ENCODE measurements at places on chromosomes 4 and X.
A peak's percentile ranks its signal among the peaks of the same experiment; 100 is the strongest.

GRCh38 chrX:109826954-109827708 is 94.1 kb upstream of the ACSL4 start:
- DNase-seq = no peak

DNA sequence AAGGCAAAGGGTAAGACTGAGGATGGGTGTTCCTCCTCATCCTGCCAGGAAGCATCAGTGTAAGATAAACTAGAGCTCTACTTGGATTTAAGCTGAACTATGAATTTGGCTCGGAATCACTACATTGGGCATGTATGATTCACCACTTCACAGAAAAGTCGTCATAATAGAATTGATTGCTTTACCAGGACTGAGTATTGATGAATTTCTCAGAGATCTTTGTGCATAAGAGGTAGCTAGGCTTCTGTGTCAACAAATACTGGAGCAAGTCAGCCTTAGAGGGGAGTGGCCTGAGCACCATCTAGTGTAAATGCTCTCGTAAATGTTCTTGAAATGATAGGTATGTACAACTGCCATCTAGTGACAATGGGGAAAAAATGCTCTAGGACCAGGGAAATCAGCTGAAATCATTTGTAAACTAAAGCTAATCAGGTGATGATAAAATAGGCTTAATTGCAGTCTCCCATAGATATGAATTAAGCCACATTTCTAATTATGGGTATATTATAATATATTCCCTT is 309.5 kb upstream of the FMR1 start:
- no peak for DNase-seq

GRCh38 chr4:137768196-137768595 is 235.9 kb upstream of the PCDH18 start:
- no peak for DNase-seq

- no peak for DNase-seq
These were observed 3.4 kb downstream of the GRID2 start for GRCh38 chr4:92307181-92307580.

GRCh38 chr4:36919721-36920120 is 324.8 kb upstream of the NWD2 start:
- DNase-seq = no peak

DNA sequence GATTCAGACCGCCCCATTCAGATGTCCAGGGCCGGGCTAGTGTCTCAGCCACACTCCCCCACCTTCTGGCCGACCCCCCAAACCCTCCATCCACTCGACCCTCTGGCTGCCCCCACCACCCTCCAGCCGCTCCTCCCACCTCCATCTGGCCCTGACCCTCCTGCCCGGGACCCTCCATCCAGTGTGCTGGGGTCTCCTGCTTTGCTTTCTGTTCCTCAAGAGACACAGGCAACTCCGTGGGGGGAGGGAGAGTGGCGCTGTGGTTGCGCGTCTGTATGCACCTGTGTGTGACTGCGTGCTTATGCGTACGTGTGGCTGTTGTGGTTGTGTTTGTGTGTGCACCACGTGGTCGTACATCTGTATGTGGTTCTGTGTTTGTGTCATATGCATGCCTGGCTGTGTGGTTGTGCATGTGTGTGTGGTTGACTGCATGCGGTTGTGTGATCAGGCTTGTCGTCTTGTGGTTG is 33.3 kb downstream of the CPLX1 start:
- DNase-seq = peak; percentile 73

GRCh38 chr4:106854569-106855351 is 181.4 kb downstream of the DKK2 start:
- no peak for DNase-seq

GRCh38 chr4:123304151-123304964 is 92.2 kb upstream of the SPRY1 start:
- DNase-seq = peak; percentile 34

DNA sequence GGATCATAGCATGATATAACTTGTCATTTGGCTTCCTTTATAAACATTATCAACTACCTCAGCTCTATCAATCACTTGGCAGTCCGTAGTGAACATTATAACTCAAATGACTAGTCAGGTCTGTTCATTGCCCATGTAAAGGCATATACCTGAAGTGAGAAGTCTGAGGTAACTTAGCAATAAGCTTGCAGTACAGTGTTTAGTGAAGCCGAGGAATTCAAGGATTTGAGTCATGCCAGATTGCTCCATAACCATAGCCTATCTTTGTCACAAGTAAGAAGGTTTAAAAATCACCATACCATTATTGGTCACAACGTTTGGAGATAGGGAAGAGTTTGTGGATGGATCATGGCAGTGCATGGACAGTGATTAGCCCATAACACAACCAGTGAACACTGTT is 41.6 kb downstream of the AR start:
- DNase-seq = no peak

DNA sequence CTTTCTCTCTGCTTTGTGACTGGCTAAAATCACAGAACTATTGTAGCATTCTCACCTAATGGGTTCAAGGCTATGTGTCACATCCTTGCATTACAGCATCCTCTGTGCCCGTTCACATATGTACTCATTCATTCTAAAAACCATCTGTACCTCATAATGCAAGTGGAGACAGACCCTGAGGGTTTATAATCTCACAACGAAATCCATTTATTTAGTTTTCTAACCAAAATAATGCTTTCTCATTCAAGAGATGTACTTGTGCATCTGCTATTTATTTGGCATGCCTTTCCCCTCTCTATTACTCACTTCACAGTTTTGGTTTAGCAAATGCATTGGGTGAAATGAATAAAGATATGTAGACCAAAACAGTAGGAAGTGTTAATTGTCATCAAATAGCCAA is 261.5 kb downstream of the DCHS2 start:
- no peak for DNase-seq

GRCh38 chr4:8428288-8429097 is 12.0 kb downstream of the ACOX3 start:
- peak; percentile 90 for DNase-seq

- DNase-seq = no peak
These were observed 915.4 kb downstream of the CENPC start for GRCh38 chr4:66629927-66630326.

GRCh38 chrX:39164212-39164611 is 363.0 kb downstream of the MID1IP1 start:
- no peak for DNase-seq

DNA sequence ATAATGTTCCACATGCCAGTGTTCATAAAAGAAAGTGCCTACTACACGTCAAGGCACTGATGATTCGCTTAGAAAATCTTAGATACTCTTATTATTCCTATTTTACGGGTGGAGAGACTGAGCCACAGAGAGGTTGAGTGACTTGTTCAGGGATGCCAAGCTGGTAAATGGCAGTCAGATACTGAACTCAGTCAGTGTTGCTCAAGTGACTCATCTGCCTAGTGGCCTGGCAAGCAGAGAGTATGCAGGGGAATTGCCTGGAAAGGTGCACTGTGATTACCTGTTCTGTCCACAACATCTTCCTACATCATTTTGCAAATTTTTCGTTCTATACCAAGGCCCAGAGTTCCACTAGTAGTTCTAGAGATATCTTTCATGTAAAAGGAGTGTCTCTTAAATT is 68.4 kb downstream of the RAPGEF2 start:
- DNase-seq = no peak

- DNase-seq = no peak
These were observed 64.6 kb upstream of the SH3RF1 start for GRCh38 chr4:169335331-169335730.

DNA sequence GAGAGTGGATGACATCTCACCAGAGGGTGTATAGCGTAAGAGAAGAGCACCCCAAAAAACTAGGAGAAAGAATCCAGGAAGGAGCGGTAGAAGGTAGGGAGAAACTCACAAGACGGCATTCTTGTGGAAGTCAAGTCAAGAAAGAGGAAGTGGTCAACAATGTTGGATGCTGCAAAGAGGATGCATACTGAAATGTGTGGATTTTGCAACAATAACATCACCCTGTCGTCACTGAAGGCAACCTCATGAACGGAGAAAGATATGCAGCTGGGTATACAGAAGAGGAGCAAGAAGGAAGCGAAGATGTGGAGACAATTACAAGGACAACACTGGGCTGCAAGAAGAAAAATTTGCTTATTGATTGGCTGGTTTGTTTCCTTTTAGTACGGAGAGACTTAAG is 11.4 kb upstream of the TAPT1 start:
- no peak for DNase-seq

DNA sequence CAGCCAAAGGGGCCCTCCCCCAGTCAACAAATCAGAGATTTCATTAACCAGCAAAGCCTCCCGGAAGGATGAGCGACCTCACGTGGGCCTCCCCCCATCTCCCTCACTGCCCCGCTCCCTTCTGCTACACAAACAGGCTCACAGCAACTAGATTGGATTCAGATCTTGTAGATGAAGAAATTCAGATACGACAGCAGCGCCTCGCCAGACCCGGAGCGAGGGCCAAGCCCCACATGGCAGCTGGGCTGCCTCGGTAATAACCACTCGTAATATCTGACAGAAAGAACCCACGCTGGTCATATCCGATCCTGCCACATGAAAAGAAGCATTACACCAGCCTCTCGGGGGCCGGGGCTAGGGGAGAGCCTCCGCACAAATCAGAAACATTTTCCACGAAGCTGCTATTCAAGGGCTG is 581.3 kb downstream of the BCOR start:
- no peak for DNase-seq

DNA sequence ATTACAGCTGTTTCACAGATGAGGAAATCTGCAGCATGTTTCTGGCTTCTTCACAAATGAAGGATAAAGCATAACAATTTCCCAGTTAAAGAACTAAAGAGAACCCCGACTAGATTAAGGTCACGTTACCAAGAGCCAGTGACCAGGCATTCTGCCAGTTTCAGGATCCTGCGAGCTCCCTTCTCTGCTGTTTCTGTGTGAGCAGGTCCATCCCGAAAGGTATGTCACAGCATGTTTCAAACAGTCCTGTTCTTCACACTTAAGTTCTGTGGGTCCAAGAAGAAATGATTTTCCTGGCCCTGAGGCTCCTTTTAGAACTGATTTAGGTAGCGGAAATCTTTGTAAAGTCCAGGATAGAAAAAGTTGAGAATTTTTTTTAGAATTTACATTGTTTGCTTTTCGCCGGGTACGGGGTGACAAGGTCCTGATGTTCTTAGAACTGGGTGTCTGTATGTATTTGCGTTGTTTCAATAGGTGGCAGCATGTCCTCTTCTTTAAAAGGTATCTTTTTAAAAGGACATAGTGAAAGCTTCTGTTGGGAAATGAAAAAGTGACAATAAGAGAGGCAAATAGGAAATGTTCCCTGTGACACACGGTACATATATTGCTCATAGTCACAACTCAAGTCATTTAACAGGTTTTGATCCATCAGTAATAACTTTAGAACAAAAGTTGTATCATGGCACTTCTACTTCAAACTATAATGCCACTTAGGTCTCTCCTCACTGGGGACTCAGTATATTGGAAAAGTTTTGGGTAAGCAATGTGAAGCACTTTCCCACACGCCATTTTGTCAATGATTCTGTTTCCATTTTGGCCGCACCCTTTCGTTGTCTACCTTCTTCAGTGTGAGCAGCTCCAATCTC is 18.4 kb downstream of the IL21 start:
- DNase-seq = peak; percentile 54

DNA sequence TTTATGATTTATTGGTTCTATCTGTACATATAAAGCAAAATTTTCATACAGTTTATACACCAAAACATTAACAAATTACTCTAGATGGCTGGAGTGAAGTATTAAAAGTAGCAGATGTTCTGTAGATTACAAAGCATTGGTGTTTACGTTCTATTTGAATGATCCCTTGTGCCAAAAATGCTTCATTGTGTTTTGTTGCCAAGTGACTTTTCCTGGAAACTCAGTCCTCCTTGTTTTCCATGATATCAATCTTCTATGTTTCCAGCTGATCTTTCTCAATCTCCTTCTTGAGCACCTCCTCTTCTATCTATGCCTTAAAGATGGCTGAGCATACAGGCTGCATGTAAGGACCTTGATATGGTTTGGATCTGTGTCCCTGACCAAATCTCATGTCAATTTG is 263.6 kb upstream of the CTSO start:
- no peak for DNase-seq

DNA sequence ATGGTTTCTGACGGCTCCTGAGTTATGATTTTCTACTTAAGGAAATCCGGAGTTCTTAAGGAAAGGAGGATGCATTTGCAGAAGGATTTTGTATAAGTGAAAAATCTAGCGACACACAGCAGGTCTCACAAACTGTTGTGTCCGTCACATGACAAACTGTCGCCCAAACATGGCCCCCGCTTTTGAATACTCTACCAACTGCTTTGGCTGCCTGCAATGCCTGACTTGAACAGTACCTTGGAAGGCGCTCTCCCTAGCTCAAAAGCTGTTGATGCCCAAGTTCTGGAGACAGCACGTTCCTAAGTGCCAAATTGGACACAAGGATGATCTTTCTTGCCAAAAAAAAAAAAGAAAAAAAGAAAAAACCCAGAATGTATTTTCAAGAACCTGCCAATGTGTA is 103.2 kb downstream of the ENPP6 start:
- no peak for DNase-seq

GRCh38 chr4:23353200-23353599 is 536.6 kb downstream of the PPARGC1A start:
- no peak for DNase-seq

DNA sequence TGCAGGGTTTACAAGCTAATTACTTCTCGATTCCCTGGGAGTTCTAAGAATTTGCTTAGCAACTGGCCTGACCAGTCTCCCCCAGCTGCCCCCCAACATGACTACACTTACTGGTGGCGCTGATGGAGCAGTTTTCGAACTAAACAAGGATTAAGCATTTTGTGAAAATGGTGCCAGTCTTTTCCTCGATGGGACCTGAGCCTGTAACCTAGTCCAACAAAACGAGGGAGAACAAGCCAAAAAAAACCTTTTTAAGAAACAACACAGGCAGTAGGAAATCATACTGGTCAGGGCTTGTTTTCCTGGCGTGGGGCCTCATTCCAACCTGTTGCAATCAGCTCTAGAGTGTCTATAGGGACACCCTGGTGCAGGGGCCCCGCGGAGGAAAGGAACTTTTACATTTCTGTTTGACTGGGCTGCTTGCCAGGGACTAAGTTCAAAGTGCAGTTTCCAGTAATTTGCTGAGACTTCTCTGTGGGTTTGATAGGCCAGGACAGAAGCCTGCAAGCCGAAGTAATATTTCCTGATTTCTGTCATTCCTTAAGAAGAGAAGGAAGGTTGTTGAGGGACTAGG is 158.7 kb downstream of the SPRY1 start:
- no peak for DNase-seq

DNA sequence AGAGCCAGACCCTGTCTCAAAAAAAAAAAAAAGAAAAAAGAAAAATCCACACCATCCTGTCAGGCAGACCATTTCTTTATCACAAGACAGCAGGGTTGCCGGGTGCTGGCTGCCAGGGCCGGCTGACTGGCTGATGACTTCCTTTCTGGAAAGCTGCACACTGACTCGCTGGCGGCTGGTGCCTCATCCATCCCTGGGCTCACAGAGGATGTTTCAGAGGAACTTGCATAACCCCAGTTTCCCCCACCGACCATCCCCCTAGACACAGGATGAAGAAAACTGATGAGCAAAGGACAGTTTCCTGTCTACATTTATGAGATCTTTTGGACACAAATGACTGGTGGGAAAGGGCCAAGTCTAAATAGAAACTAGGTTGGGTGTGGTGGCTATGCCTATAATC is 14.1 kb downstream of the HPSE start:
- DNase-seq = no peak

DNA sequence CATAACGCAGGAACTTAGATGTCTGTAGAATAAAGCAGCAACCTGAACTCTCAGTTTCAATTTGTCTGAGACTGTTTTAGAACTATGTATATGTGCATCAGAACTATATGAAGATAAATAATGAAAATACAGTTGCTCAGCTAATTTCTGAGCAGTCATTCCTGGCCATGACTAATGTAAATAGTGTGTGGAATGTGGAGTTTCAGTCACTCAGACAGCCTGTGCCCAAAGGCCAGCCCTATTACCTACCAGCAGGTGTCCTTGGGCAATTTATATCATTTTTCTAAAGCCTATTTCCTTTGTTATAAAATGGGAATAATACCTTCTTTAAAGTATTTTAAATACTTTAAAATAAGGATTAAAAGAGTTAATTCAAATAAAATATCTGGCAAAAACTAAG is 56.0 kb upstream of the RELL1 start:
- DNase-seq = no peak

Data from GM12865 (cell line).